ENCODE measurements at places on chromosomes 2 and 18.

DNA sequence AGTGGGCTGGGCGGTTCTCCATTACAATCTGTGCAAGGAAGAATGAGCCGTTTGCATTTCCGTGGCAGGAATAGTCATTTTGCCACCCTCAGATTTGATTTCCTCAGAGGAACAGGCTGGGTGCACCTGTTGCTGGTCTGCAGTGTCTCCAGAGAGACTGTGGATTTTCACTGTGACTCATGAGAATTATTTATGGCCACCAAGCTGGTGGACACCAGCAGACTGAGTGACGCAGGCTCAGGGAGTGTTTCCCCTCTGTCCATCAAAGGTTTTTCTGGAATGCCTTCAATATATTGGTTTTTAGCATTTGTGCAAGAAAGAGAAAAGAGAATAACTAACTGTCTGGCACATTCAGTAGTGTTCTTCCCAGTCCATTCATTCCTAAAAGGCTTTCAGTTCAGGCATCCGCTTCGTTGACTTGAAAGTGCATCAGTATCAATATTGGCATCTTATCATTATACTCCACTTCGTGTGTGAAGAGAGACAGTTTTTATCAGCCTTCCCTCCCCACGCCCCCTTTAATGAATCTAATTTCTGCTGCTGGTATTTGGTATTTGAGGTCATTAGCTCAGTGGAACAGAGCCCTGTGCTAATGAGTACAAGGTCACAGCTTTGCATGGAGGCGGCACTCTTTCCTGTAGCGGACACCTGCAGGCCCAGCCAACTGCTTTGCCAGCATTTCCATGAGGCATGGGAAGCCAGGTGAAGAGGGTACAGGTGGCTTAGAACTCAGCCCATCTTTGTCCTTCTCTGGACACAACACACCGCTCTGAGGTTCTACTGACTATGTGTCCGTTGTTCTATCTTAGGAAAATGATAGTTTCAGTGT lies 39.9 kb downstream of the PRKCE start:
- DNase-seq: no peak

DNA sequence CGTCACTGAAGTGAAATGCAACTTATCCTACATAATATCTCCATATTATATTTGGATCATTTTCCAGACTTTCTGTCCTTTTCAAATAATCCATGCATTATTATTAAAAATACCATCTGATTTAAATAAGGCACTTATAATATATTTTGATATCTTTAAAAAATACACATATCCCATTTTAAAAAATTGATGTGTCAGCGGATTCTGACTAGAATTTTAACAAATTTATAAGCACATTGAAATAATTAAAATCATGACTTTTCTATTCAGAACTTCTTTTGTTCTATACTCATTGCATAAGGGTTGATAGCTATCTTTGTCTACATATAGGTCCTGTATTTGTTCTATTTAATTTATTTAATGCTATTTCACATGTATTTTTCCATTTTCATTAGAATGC lies 199.0 kb upstream of the DSEL start:
- DNase-seq: no peak

GRCh38 chr18:59907172-59907571 lies 7.4 kb downstream of the PMAIP1 start:
- DNase-seq: no peak

- no peak for DNase-seq
These were observed 33.5 kb upstream of the SPRED2 start for GRCh38 chr2:65465857-65466256.

DNA sequence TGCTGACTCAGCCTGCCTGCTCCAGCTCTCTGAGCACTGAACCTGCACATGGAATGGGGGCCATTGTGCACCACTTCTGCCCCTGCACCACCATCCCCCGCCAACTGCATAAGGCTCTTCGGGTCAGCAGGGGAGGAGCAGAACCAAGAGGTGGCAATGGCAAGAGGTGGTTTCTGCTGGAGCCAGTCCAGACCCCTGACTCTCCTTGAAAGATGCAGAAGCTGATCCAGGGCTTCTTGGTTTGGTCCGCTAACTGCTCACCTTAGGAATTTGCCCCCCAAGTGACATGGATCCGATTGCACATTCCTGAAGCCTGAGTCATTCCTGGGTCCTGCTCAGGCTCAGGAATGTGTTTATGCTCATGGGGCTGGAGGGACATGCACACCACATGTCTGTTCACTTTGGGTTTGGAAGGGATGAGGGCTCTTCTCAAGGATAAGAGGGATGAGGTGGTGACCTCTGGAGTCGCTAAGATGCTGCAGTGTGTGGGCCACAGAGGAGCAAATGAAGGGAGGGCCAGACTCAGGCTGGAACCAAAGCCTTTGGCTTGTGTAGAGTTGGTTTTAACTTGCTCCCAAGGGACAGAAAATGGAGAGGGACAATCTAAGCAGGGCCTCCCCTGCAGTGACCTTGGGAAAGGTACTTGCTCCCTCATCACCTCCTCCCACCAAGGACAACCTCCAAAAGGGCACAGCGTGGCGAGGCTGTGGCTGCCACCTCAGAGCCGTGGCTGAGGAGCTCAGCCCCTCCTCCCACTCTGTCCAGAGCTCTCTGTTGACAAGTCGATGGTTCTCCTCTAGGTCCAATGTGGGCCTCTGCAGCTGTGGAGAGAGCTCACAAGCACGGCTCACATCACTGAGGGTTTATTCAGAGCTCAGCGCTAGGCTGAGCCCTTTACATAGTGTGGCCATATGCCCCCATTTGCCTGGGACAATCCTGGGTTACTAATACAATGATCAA lies 66.2 kb downstream of the HS1BP3 start:
- no peak for DNase-seq

DNA sequence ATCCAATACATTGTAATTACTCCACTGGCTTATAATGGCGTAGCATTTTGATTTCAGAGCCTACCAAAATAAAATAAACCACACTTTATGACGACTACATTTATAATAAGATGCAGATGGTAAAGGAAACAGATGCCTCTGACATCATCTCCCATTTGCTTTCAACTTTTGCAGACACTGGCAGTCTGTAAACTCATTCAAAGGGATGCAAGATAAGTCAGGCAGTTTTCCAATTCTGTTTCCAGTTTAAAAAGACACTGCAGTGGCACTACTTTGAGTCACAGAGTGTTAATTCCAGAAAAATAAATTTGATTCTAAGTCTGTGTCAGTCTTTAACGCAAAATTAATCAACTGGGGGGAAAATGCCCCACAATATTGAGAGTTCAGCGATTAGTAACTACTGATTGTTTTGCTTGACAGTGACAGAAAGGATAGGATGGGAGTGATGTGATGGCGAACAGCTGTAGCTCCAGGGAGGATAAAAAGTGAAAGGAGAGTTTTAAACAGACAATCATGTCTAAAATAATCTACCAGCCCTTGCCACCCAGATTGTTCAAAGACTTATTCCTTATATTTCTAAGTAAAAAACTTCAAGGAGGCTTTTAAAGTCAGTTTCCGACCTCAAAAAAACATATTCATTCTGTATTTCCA lies 6.7 kb downstream of the DSEL start:
- no peak for DNase-seq

- no peak for DNase-seq
These were observed 212.4 kb upstream of the HNRNPA3 start for GRCh38 chr2:177000061-177000714.

GRCh38 chr2:45946023-45946422 lies 294.5 kb downstream of the PRKCE start:
- no peak for DNase-seq

DNA sequence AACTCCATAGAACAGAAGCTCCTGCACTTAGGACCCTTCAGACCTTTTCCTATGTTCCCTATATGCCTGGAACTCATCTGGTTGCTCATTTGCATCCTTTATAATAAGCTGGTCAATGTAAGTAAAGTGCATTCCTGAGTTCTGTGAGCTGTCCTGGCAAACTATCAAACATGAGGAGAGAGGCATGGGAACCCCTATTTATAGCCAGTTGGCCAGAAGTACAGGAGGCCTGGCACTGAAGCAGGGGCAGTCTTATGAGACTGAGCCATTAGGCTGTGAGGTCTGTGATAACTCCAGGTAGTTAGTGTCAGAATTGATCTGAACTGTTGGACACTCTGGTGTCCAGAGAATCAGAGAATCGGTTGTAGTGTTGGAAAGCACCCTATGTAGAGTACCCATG lies 88.4 kb downstream of the EHD3 start:
- DNase-seq: no peak

DNA sequence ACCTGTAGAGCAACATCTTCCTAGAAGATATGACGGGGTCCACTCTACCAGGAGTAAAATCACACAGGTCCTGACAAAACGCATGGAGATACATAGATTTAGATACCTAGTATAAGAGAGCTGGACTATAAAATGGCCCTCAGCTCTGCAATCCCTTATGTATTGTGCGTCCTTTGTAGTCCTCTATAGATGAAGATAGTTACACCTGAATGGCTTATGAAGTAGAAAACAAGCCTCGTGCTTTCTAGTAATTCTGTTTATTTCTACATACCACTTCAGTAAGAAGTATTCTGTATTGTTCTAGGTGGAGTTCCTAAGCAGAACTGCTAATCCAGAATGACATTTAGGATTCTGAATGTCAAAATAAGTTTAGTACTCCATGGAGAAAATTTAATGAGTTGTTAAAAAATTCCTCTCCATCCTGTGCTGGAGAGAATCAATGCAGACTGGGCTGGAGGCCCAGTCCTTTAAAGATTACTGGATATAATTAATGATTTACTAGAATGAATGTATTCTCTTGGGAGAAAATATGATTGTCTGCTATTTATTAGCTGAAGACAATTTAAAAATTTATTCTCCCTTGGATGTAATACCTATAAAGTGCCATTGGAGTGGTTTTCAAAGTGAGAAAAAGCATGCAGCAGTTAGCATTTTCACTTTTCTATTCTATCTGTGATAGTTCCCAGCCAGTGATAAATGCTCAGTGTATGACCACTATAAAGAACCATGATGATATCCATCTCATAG lies 147.3 kb upstream of the UNC80 start:
- DNase-seq: no peak

DNA sequence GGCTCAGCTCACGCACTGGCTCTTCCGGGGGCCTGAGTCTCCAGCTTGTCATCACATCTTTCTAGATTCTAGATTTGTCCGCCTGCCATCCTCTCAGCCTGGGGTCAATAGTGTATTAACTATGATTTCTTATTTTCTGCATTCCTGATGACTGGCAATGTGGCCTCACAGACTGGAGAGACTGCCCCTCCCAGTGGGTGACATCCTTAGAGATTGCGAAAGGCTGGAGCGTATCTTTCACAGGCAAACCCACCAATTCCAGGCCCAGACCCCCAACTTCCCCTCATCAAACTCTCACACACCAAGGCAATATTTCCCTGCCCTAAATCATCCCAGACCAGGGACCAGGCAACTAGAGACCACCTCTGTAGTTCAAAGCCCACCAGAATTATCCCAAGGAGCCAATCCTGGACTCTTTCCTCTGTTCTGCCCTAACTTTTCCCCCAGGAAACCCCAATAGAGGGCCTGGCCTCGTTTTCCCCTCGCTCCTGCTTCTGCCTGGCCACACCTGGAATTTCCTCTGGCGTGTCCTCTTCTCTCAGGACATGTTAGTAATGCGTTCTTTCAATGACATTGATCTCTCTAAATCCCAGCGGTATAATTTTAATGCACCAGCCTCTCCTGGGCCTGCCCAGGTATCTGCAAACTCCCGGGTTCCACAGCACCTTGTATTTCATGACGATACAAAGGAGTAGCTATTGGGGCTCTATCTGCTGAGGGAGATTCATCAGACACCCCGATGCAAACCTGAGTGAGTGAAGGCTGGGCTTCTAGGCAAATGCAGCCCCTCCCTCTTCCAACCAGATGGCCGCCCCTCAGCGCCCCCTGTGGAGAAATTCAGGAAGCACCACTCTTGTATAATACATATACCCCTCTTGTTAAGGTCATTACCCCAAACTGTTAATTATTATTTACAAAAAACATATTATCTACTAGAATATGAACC lies 2.4 kb upstream of the KCNF1 start:
- no peak for DNase-seq

DNA sequence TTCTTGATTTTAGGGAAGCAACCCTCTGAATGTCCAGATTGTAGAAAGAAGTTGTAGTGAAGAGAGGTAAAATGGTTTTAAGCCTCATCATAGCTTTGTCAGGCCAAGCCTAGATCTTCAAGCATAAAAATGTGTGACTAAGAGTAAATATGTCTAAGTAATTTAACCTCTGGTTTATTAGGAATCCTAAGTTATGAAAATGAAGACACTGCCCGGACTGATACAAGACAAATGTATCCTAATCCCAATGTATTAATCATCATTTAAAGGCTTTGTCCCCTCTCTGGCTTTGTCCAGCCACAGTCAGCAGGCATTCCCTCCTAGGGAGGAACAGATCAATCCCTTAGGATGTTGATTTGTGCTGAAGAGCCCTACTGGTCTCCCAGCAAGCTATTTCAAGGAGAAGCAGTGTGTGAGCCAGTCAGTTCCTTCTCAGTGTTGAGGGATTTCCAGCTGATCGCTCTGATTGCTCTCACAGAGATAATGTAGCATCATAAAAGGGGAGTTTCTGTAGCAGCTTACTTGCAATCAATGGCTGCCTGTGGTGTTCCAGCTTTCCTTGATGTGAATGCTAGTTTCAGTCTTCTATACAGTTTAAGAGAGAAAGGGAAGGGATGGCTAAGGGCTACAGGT lies 796.1 kb downstream of the EPHA4 start:
- no peak for DNase-seq

DNA sequence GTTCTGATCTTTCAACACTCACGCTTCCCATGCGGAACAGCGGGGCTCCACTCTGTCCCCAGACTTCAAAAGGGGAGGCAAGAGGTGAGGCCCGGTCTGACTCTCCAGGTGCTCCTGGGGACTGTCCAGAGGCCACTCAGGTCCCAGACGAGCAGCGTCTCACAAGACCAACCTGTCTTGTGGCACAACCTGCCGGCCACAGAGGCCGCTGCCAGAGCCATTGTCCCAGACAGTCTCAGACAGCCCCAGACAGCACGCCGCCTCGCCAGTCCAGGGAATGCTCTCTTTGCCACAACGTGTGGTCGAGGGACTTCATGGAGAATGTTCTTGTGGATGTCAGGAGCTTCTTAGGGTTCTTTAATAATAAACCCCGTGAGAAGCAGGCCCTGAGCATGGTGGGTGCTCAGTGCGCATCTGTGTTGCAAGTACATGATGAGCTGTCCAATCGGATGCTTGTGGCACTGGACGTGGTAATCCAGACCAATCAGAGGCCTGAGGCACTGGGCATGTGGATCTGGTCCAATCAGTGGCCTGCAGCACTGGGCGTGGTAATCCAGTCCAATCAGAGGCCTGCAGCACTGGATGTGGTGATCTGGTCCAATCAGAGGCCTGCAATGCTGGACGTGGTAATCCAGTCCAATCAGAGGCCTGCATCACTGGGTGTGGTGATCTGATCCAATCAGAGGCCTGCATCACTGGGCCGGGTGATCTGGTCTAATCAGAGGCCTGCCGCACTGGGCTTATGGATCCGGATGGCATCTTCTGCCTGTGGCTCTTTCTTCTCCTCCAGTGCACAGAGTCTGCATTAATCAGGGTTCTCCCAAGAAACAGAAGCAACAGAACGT lies 76.4 kb downstream of the TMEM18 start:
- no peak for DNase-seq

GRCh38 chr2:26479789-26480565 lies 2.1 kb upstream of the OTOF start:
- DNase-seq: no peak

Measured in activated CD4-positive, alpha-beta T cell treated with anti-CD3 and anti-CD28 coated beads, Interleukin-2, amount 50 U/mL, for 24 hours (primary cell).